ENCODE measurements at places on chromosomes 1 and 21.

DNA sequence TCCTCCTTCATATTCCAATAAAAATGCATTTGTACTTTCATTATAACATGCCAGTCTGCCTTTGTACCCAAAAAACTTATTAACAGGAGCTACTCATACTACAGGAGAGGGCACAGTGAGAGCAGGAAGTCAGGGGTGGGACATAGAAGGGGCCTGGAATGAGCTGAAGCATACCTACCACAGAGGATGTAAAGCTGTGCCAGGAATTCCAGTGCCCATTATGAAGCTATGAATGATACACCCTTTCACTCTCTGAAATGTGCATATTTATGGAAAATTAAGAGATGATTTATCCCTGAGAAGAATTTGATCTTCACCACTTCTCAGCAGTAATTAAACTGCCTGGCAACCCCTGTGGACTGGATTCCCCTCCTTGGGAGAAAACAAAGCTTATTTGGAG lies 65.8 kb downstream of the ATP5PO start:
- no peak for DNase-seq

- no peak for DNase-seq
These were observed 44.0 kb downstream of the NTNG1 start for GRCh38 chr1:107184888-107185287.

DNA sequence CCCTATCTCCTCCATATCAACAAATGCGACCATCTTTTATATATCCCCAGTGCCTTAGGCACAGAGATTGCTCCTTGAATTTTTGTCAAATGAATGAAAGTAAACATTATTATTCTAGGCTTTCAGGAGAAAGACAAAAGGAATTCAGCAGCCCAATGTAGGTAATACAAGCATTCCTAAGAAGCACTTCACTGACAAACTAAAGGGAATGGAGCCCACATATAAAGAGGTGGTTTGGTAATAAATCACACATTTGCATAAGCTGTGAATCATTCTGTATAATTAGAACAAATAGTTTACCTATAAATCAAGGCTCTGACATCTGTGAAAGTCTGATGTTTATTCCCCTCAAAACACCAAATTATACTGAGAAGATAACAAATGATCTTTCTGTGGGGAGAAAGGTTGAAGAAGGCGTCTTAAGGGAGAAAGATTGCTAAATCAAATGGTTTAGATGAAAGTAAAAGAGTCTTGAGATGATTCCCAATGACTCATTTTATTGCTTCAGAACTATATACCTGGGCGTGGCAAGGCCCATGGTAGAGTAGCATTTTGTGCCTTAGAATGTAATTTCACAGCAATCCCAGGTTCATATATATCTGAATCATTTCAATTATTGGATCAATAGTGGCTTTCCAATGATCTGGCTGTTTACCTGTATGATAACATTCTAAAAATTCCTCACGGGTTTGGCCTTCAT lies 558.1 kb downstream of the AGBL4 start:
- no peak for DNase-seq

DNA sequence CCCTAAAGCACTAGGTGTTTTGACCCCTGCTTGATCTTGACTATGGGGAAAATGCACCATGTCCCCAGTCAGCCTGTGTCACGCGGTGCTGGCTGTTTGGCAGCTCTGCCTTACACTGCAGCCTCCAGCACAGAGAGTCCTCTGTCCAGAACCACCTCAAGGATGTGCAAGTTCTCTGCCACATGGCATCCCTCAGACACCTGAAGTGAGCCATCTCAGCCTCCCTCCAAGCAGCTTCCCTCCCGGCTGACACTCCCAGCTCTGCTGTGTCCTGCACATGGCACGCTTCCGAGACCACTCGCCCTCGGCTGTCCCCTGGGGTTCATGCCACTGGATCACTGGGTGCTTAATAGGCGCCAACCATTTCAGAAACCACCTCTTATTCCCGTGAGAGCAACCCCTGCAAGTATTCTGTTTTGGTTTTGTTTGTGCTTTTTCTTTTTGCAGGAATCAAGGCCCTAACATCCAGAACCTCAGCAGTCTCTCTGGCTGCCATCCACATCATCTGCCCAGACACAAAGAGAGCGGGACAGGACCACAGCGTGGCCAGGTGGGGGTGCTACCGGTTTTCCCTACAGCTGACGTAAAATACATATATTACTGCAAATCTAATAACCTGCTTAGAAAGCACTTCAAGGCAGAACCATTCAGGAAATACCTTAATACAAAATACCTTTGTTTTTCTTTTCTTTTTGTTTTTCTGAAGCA lies 45.7 kb downstream of the CAPZB start:
- DNase-seq, result no peak

- DNase-seq, result no peak
These were observed 183.9 kb upstream of the SGIP1 start for GRCh38 chr1:66350001-66350547.
